ENCODE measurements at places on chromosomes 12 and 14.

DNA sequence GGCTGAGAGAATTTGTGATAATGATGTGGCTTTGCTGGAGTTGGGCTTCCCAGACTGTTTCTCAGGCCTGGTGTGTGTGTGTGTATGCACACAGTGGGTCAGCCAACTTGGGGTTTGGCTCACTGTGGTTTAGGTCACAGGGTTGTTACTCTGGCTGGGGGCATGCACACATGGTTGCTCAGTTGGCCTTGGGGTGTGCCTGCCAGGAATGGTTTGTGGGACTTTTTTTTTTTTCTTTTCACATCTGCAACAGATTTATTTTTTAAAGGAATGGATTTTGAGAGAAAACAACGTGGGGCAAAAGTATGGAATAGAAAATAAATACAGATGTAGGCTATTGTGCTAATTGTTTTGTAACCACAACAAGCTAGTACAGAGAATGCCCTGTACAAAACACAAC, 25.0 kb upstream of the GTF2A1 start:
- DNase-seq, result no peak

GRCh38 chr12:101414533-101415119, 7.1 kb upstream of the ARL1 start:
- DNase-seq, result peak; percentile 15

DNA sequence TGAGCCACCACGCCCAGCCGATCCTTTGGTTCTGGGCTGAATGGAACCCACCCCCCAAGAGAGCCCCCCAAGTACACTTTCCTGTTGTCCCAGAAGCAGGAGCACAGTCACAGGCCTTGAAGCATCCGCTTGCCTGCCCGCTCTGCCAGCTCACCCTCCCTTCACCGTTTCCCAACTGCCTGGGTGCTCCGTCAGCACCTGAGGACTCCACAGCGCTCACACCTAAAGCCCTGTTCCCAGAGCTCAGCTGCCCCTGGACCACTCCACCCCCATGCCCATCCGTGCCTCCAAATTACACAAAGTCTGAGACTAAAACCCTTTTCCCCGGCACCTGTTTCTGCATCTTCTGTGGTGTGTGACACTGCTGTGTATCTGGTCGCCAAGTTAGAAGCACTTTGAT, 44.3 kb upstream of the TRAF3 start:
- no peak for DNase-seq

DNA sequence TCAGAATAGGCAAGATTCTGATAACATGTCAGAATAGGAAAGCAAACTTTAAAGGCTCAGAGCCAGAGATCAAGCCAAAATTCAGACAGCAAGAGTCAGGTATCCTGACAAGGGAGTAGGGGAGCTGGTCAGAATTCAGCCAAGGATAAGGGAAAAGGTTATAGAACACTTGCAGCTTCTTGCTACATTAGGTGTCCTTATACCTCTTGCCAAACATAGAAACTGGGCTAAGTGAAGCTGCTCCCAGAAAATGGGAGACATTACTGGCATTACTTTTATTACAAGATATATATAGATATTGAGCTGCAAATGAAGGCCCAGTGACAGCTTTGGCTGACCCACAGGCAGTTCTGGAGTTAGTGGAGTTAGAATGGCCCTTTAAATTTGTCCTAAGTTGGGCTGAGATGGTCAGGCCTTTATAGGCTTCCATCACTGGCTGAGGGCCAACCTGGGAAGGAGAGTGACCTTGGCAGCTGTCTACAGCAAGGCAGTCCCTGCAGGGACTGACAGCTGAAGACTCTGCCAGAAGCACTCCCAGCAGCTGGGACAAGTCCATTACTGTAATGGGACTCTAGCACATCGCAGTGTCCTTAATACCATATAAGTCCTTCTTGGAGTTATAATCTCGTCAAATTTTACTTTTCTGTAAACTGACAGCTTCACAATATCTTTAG, 83.0 kb downstream of the LRRC9 start:
- no peak for DNase-seq

DNA sequence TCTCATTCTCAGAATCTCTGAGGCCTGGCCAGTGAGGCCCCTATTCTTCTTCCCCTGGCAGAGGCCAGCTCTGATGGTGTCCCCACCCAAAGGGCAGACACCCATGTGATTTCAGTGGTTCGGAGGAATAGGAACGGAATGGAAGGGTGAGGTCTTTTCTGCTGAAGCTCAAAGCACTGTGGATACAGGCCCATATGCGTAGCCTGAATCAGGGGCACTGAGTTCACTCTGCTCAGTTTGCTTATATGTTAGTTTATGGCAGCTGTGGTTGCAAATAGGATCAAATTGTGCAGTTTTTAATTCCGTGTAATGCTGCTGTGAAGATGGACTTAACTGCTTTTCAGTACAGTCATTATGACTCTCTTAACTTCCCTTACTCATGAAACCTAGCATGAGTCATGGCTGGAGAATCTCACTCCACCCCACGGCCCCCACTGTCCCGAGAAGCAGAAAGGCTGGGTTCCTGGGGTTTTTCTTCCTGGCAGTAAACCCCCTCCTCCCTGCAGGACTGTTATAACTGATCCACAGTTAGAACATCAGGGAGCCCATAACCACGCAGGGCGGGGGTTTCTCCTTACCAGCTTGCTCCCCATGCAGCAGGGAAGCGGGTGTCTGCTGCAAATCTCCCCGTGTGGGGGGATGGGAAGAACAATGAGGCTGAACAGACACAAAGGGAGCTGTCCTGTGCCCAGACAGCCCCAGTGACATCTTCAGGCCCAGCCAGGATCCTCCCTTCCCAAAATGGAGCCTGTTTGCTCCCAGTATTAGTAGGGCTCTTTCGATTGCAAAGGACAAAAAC, 122.7 kb downstream of the SLC38A6 start:
- no peak for DNase-seq

- no peak for DNase-seq
Measured at GRCh38 chr12:6345319-6346091, 3.6 kb upstream of the TNFRSF1A start.

DNA sequence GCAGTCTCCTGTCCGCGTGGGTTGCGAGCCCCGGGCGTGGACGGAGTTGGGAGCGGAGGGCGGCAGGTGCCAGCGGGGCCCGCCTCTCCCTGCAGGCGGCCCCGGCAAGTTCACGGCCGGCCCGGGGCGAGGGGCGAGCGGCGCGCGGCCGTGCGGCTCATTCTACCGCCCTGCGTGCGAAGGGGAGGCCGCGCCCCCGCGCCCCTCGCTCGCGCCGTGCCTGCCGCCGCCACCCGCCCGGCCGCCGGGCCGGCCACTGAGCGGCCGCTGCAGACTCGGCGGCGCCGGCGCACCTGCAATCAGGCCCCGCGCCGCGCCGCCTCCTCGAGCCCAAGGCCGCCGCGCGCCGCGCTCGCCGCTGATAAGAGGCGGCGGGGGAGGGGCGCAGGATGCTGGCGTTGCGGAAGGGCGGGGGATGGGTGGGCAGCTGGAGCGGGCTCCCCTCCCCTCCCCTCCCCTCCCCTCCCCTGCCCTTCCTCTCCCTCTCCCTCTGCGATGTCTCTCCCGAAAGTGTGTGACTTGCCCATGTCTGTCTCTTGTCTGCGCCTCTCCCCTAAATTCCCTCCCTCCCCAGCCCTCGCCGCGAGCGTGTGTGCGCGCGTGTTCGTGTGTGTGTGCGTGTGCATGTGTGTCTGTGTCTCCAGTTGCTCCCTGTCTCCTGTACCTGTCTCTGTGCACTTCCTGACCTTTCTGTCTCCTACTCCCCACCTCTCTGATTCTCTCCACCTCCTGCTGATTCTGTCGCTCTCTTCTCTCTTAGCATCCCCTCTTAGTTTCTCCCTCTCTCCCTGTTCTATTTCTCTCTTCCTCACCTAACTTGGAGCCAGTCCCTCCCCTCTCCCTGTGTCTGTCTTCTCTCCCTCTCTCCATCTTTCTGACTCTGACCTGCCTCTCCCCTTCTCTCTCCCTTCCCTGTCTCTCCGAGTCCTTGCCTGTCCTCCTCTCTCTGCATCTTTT, 768.1 kb upstream of the TBX3 start:
- DNase-seq, result peak; percentile 55

- no peak for DNase-seq
Measured at GRCh38 chr14:65169351-65169750, 67.0 kb upstream of the MAX start.

DNA sequence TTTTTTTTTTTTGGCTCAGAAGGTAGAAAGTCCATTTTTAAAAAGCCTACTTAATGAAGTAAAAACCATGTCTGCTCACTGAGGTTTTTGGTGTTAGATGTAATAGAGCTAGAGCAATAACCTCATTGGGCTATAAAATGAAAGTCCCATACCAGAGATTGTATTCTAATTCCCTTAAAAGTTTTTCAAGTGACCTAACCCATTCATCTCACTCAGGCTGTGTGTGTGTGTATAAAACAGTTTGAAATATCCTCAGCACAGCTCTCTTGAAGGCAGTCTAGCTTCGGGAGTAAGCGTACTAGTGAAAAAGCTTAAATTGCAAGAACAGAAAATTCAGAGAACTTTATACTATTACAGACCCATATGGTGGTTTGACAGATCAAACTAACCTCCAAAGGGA, 313.8 kb downstream of the CEP128 start:
- no peak for DNase-seq

- DNase-seq, result no peak
Measured at GRCh38 chr12:704516-705242, 41.4 kb upstream of the NINJ2 start.

DNA sequence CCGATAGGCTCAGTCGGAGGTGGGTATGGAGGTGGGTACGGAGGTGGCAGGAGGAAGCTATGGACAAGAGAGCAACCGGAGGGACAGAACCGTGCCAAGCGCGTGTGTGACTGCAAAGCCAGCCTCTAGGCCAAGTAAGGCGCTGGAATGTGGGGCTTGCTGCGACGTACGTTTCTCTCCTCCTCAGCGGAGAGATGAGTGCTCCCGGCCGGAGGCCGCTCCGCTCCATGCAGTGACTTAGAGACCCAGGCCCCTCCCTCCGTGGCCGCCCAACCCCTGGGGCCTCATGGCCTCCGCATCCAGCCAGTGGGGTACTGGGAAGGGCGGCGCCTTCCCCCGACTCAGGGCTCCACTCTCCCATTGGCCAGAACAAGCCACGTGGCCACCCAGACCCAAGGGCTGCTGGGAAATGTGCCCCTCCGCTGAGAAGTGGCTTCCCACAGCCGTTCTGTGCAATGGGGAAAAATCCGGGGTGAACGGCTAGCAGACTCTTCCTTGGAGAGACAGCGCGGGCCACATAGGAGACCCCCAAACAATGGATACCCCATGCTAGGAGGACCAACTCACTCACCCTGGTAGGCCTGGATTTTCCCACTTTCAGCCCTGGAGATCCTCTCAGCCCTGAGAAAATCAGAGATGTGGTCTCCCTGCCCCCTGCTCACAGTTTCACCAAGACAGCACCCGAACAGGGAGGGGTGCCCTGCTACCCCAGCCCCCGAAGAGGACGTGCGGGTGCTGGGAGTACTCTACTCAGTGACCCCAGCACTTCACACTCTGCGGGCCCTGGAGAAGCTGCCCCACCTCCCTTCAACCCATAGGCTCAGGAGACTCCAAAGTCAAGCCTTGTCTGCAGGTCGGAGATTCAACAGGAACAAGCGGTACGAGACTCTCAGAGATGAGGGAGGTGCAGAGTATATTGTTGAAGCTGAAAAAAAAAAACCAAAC, 66.7 kb downstream of the RIMBP2 start:
- no peak for DNase-seq

DNA sequence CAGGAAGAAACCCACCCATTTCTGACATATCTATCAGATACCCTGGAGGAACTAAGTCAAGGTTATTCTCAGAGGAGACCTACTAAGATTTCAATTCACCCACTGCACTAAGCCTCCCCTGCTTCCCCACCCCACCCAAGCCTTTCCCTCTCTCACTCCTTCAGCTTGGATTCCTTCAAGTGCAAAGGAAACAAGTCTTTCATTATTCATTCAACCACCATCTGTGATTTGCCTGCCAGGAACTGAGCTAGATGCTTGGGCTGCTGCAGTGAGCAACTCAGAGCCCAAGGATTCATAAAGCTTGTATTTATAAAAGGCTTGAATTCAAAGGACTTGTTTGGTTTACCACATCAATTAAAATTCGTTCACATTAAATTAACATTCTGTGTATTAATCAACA, 161.3 kb downstream of the GXYLT1 start:
- no peak for DNase-seq
